CD4-positive, alpha-beta T cell treated with Interleukin-1 beta for 1 hour (primary cell): ENCODE measurements at places on chromosomes 5 and 9.

DNA sequence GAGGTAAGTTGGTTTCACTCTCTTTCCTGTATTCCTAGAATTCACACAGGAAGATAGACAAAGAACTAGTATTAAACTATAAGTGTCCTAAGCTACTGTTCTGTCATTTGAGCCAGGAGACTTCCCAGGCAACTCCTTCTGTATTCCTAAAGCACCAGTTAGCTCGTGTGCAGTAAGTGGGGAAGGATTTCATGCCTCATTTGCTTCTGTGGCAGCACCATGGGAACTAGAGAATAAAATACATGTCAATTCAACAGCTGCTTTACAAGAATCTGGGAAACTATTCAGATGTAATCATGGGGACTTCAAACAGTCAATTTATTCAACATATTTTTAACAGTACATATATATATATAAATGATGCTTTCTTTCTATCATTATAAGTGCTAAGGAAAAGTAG is 762.3 kb downstream of the PRELID2 start:
- DNase-seq, result no peak

GRCh38 chr5:10677533-10677932 is 83.5 kb downstream of the DAP start:
- DNase-seq, result no peak

DNA sequence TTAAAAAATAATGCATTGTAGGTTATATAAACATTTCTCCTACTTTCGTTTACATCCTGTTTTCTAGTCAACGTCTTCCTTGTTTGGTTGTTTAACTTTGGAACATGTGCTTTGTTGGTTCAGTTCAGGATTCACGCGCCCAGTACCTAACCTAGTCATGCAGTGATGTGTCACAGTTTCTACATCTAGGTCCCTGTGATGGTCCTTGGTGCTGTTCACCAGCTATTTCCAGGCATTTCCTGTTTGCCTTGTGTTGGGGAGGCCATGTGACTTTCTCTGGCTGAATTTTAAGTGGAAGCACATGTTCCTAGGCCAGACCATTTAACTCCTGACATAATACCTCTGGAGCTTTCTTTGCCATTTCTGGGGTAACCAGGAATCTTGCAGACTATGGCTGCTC is 292.3 kb downstream of the SMARCA2 start:
- DNase-seq, result no peak

GRCh38 chr5:111602817-111603445 is 90.6 kb upstream of the STARD4 start:
- DNase-seq, result no peak

DNA sequence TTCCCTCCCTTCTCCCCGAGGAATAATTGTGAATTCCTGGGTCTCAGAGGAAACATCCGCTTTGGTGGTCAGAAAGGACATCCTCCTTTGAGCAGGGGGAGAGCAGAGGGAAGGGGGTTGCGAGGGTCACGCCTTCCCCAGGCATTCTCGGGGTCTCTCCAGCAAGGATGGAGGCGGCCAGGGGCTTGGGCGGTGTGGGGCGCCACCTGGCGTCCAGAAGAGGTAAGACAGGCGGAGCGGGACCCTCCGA is 129.1 kb downstream of the KCNIP1 start:
- DNase-seq, result peak; percentile 35

GRCh38 chr5:139384591-139385051 is 1.5 kb upstream of the SLC23A1 start:
- DNase-seq, result no peak
